GM04503 (cell line): ENCODE measurements at places on chromosomes 11 and 22.
A peak's percentile ranks its signal among the peaks of the same experiment; 100 is the strongest.

- no peak for DNase-seq
These were observed 1.2 kb downstream of the SLC37A4 start for GRCh38 chr11:119029340-119030028.

DNA sequence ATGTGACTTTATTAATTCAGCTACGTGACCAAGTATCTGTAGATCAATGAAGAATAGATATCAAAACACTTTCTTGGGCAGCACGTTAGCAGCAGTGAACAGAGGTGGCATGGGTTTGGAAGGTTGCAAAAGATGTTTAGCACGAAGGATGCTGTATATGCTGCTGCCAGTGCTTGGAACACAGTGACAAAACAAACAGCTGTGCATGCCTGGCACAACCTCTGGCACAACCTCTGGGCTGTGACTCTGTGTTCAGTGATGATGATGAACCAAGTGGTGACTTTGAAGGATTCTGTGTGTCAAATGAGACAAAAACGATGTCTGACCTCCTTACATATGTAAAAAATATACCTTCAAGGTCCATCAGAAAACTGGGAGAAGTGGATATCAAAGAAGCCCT lies 104.7 kb downstream of the TBC1D22A start:
- no peak for DNase-seq

GRCh38 chr22:48443680-48444079 lies 1384.0 kb downstream of the BRD1 start:
- DNase-seq: no peak

DNA sequence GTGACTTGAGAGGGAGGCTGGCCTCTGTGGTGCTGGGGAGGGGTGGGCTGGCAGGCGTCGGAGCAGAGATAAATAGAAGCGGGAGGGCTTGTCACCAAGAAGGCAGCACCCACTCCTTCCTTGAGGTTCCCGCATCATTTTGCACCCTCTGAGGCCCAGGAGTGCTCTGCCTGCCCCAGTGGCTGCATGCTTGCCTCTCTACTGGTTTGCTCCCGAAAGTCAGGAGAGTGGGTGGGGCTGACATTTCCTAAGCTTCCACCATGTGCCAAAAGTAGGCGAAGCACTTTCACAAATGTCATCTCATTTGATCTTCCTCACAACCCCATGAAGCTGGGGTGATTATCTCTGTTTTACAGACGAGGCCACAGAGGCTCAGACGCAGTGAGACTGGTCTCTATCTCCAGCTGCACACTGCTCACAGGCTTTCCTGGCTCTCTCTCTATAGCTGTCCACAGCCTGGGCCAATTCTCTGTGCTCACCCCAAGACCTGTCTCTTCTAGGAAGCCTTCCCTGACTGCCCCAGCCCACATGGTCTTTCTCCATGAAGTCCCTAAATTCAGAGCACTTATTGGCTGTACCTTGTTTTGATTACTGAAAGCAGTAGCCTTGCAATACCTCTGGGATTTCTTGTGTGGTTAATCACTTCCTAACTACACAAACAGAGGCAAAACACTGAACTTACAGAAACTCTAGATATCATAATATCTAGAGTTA lies 2.6 kb upstream of the UCP3 start:
- peak; percentile 31 for DNase-seq

- DNase-seq: no peak
These were observed 411.1 kb downstream of the TBC1D22A start for GRCh38 chr22:47173535-47174021.

DNA sequence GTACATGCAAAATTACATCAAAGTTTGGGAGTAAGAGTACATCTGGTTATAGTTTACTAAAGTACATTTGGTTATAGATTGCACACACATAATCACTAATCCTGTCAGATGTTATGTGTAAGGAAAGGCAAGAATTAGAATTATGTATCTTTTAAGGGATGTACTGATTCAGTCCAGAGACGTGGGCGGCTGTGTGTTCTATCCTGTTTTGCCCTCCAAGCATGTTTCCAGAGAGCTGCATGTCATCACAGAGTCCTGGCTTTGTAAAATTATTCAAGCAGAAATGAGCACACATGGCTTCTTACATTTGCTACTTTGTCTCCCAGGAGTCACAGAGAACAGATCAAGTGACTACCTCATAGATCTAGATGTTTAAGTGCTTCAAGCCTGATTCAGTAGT lies 33.2 kb upstream of the CEP126 start:
- no peak for DNase-seq

DNA sequence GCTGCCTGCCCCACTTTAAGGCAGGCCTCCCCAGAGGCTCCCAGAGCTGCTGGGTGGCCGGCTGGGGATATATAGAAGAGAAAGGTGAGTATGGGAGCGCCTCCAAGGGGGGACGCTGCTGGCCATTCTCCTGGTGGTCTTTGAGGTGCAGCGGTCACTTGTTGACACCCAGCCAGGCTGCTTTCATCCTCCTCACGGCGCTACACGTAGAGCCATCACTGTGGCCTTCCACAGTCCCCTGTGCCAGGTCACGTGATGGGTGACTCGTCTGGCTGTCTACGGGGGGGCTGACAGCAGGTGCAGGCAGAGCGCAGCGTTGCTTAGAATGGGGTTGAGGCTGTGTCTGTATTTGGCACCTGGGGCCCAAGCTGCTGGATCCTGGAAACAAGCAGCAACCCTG lies 1.9 kb downstream of the ACR start:
- DNase-seq: no peak

- no peak for DNase-seq
These were observed 12.5 kb downstream of the MUC5B start for GRCh38 chr11:1235306-1235900.

DNA sequence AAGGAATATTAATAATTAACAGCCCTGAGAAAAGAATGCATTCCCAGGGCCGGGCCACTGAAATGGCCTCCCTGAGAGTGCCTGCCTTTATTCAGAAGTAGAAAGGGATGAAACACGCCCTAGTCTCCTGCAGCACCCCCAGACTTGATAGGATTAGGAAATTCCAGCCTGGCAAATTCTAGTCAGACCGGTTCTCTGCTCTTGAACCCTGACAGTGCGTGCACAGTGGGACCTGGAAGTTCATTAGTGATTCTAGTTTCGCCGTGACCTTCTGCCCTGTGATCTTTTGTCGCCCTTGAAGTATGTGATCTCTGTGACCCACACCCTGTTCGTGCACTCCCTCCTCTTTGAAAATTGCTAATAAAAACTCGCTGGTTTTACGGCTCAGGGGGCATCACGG lies 2.1 kb upstream of the GSTP1 start:
- no peak for DNase-seq

- DNase-seq: no peak
These were observed 5.9 kb upstream of the ETS1 start for GRCh38 chr11:128593281-128593680.

- no peak for DNase-seq
These were observed 15.7 kb upstream of the KCTD14 start for GRCh38 chr11:78038697-78039313.

DNA sequence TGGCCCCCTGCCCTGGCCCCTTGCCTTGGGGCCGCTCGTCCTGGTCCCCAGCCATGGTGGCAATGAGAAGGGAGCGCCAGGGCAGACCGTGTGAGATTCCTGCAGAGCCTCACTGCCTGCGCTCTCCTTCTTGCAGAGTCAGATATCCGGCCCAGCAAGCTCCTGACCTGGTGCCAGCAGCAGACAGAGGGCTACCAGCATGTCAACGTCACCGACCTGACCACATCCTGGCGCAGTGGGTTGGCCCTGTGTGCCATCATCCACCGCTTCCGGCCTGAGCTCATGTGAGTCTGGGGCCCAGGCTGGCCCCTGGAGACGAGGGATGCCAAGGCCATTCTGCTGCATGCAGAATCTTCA lies 114.1 kb downstream of the MICAL2 start:
- DNase-seq: no peak

GRCh38 chr11:75248924-75249256 lies 8.3 kb downstream of the TPBGL start:
- DNase-seq: no peak

GRCh38 chr11:32032478-32032877 lies 58.4 kb upstream of the RCN1 start:
- no peak for DNase-seq

GRCh38 chr11:12377824-12378593 lies 638 bp downstream of the PARVA start:
- DNase-seq: peak; percentile 55

DNA sequence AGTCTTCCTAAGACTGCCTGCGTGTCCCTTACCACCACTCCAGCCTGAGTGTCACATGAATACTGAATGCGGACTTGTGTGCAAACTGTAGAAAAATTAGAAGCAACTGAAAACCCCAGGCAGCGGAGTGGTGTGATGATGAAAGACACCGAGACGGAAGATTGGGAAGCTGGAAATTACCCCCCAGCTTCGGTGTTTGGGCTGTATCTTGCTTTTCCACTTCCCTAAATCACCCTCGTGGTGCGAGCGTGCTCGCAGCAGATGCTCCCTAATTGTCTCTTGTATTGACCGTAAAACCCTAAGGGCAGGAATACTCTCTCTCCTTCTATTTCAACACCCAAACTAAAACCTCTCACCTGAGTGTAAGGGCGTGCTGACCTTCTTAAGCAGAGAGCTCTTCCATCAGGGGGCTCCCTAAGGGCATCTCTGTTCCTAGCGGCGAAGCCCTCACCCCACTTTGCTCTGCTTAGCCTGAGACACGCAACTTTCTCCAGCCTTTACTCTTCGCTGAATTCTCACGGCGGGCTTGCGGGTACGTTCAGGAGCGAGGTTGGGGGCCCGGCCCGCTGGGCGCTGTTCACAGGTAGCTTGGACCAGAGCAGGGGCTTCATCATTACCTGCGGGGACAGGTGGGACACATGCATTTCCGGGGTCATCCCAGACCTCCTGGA lies 62.4 kb downstream of the CRYBB2 start:
- DNase-seq: no peak

GRCh38 chr11:57094181-57094935 lies 87.4 kb upstream of the LRRC55 start:
- no peak for DNase-seq

- DNase-seq: no peak
These were observed 5.6 kb downstream of the ZBTB16 start for GRCh38 chr11:114065094-114065493.

- DNase-seq: no peak
These were observed 10.5 kb upstream of the OR2AT4 start for GRCh38 chr11:75107187-75107586.

- no peak for DNase-seq
These were observed 45.7 kb downstream of the TTC17 start for GRCh38 chr11:43404406-43404805.

DNA sequence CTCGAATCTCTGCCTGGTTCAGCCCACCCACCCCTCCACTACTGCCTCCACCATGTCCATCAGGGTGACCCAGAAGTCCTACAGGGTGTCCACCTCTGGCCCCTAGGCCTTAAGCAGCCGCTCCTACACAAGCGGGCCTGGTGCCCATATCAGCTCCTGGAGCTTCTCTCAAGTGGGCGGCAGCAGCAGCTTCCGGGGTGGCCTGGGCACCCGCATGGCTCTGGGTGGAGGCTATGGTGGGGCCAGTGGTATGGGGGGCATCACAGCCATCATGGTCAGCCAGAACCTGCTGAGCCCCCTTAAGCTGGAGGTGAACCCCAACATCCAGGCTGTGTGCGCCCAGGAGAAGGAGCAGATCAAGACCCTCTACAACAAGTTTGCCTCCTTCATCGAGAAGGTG lies 3.0 kb upstream of the SCUBE2 start:
- DNase-seq: no peak

- DNase-seq: peak; percentile 51
These were observed 73.7 kb upstream of the KIRREL3 start for GRCh38 chr11:127074151-127074761.

DNA sequence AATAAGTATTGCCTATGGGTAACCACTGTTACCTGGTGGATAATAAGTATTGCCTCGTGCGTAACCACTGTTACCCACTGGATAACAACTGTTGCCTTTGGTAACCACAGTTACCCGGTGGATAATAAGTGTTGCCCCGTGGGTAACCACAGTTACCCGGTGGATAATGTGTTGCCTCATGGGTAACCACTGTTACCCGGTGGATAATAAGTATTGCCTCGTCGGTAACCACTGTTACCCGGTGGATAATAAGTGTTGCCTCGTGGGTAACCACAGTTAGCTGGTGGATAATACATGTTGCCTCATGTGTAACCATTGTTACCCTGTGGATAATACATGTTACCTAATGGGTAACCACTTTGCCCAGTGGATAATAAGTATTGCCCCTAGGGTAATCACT lies 9.8 kb upstream of the NXPE4 start:
- no peak for DNase-seq
